Posterior vena cava (tissue), 2 donors: ENCODE measurements at places on chromosomes 1 and 21. TPM values are rescaled to one million over a fixed set of nuclear protein-coding genes. Genes with fewer than 3 reads are reported as not detected.

The CASZ1 gene
- total RNA-seq: 21.5 TPM

The CNR2 gene
- total RNA-seq: 0.05 TPM

The TTC39A gene
- total RNA-seq: 1.6 TPM

The PLPPR5 gene
- not detected for total RNA-seq

The HAO2 gene
- not detected for total RNA-seq

The NPPB gene
- total RNA-seq: not detected

The ADAMTS4 gene
- 28.0 TPM for total RNA-seq

The TAL1 gene
- total RNA-seq: 5.3 TPM

The ANGPTL1 gene
- 63.8 TPM for total RNA-seq

The LY9 gene
- 0.52 TPM for total RNA-seq

The USH2A gene
- total RNA-seq: not detected

The NEK7 gene
- 165 TPM for total RNA-seq

The GUCA2B gene
- total RNA-seq: not detected

The SLC35D1 gene
- 9.3 TPM for total RNA-seq
